GM04503 (cell line): ENCODE measurements at places on chromosomes 1 and 21.

- no peak for DNase-seq
Observed at GRCh38 chr1:7513081-7513480, 258.0 kb upstream of the VAMP3 start.

DNA sequence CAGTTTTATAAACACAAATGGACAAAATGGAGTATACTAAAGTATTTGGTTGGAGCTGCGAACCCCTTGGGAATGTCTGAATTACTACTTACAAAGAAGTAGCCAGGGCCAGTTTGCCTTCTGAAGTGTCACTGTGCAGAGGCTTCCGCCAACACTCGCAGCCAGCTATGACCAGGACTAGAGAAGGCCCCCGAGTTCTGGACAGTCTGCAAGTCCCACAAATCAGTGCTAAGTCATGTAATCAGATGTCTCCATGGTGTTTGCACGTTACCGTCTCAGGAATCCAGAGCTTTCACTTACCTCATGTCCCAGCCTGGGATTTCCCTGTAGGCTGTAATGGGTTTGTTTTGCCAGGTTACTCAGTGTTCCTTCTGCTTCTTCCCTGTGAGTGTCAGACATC lies 106.6 kb upstream of the SPAG17 start:
- no peak for DNase-seq

- DNase-seq, result no peak
Observed at GRCh38 chr1:109083923-109084322, 6.6 kb upstream of the TMEM167B start.

DNA sequence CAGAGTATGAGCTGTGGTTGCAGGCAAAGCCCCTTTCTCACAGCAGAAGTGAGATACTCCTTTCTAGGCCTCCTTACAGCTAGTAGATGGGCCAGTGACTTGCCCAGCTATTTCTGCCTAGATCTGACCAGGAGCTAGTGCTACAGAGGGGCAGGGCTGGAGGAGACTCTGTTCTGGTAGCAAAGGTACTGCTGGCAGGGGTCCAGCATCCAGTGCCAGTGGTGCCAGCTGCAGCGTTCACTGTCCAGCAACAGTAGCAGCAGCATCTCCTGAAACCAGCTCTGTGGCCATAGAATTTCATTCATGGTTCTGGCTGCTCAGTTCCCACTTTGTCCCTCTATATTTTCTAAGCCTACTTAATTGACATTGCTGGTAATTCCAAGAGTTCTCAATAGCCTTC lies 62.5 kb upstream of the CNN3 start:
- DNase-seq, result no peak

DNA sequence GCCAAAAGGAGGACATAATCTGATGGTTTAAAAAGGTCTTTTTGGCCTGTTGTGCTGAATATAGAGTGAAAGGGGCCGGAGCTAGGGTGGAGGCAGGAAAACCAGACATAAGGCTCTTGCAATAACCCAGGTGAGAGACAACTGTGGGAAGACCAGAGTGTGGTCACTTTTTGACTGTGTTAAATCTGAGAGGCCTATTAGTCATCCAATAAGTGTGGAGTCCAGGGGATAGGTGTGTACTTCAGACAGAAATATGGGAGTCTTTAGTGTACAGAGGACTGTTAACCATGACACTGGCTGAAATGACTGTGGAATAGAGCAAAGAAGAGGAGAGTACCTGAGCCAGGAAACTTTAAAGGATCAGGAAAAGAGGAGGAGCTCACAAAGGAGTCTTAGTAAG lies 89.3 kb downstream of the VAV3 start:
- DNase-seq, result no peak

GRCh38 chr21:33852485-33852884 lies 63.1 kb downstream of the ATP5PO start:
- no peak for DNase-seq

GRCh38 chr1:56493826-56494225 lies 85.5 kb downstream of the PLPP3 start:
- no peak for DNase-seq

DNA sequence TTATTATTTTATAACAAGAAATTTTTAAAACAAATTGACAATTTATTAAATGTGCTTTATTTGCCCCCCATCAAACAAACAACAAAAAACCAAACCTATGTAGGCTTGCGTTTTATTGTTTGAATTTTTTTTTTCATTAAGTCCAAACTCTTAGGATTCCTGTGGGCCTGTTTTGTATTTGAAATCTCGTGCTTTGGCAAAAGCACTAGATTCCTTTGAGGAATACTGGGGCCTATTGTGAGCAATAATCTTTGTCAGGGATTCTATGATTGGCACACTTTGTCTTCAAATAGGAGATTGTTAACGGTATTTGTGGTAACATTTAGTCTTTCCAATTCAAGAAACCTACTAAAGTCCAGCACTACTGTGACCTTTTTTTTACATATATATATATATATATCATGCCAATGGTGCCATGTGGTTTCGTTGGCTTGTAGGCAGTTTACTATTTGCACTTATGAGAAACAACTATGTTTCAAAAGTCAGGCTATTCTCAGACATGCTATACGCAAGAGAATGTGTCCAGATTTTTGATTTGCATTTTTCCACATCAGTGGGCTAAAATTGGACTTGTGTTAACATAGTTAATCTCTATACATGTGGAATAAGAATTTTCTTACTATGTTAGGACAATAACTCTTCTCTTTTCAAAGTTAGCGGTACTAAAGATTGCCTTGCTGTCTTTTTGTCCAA lies 70.4 kb upstream of the GREM2 start:
- no peak for DNase-seq

GRCh38 chr1:31689854-31690253 lies 14.0 kb downstream of the COL16A1 start:
- peak; percentile 88 for DNase-seq

DNA sequence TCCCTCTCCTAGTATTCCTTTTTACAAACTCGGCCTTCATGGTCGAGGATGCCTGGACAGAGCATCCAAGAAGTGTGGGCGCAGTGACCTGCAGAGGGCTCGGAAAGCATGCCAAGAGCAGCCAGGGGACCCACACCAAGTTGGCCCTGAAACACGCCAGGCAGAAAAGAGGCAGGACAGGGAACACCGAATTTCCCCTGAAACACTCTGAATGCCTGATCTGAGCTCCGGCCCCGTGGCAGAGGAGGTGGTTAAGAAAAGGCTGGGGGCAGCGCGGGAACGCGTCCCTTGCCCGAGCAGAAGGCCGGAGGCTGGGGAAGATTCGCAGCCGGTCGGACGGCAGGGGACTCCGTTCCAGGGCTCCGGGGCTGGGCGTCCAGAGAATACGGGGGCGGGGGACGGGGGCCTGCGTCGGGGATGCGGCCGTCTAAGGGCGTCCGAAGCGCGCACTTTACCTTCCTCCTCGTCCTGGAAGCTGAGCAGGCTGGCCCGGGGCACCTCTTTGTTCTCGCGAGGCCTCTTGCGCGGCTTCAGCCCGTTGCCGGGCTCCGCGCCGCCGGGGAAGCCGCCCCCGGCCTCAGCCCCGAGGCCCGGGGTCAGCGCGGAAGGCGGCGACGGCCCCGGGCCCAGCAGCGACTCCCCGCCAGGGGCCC lies 558 bp downstream of the PAXBP1 start:
- DNase-seq, result no peak

- no peak for DNase-seq
Observed at GRCh38 chr1:9785406-9785805, 38.4 kb downstream of the CLSTN1 start.

DNA sequence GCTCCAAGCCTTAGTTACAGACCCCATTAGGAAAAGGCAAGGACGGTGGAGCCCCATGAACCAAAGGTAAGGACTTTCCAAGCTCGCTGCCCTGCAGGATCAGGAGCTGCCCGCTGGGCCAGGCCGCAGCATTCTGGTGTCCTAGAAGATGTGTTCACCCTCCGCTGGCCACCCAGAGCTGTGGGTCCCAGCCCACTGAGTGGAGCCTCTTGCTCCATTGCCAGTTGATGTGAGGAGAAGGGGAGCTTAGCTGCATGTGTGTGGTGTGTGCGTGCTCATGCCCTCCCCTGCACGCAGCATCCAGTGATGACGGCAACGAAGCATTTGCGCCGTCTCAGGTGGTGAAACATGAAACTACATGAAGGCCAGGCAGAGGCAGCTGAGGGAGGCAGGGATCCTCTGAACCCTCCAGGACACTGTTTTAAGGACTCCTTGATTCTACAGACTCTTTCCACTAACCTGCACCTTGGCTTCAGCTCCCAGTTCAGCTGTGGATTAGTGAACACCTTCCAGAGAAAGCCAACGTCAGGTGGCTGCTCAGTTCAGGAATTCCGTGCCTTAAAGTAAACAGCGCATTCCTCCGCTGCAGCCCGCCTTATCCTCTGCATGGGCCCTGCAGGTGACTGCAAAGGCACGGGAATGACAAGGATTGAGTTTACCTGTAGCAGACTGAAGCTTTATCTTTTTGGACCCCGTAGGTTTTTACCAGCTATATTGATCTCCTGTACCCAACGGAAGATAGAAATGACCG lies 48.7 kb downstream of the SMYD2 start:
- DNase-seq, result no peak

DNA sequence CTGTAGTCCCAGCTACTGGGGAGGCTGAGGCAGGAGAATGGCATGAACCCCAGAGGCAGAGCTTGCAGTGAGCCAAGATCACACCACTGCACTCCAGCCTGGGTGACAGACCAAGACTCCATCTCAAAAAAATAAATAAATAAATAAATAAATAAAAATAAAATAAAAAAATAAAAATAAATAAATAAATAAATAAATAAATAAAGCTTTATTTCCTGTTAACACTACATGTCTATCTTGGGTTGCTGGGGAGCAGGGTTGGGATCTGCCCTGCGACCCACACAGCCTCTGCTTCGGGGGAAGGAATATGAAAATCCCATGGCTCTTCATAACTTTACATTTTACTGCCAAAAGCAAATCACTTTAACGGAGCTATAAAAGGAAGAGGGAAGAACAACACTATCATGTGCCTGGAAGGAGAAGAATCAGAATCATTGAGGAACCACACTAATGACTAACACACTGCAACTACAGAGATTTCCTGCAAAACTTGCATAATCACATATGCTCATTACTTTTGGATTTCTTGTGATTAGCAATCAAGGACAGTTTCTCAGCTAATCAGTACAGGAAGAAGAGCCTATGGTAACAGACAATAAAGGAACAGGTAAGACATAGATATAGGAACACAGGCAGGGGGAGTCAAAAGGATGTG lies 72.8 kb upstream of the CD55 start:
- DNase-seq, result no peak
